ENCODE measurements at places on chromosomes 12 and 14.
A peak's percentile ranks its signal among the peaks of the same experiment; 100 is the strongest.

GRCh38 chr14:105447651-105448640, 26.7 kb upstream of the CRIP2 start:
- no peak for DNase-seq

GRCh38 chr14:22837114-22837749, 847 bp downstream of the MMP14 start:
- DNase-seq: no peak

DNA sequence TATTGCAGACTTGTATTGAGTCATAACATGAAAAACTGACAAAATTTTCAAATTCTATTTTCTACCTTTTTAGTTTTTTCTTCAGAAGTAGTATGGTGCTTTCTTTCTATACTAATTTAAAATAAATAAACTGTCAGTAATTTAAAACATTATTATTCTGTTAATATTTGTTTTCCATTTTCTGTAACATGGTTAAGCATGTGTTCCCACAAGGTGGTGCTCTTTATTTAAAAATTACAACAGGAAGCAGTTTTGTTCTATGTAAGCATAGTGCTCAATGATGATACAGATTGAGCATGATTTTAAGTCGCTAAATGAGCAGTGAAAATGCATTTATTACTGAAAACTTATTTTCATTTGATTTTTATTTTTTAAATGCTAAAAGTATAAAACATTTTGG, 114.6 kb downstream of the PPFIA2 start:
- DNase-seq: no peak

DNA sequence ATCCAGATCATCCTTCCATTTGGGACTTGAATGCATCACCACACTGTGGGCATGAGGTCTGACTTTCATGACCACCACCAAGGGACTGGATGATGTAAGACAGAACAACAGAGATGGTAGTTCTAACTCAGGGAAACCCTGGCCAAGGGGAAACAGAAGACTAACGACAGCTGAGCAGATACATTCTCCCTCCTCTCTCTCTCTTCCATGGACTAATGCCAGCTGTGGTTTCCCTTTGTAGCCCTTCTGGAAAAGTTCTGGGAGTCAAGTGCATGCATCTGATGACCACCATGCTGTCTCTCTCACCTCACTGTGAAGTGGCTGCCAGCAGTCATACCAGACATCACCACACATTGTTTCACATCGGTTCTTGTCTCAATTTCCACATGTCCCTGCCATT, 3.4 kb downstream of the TAS2R30 start:
- no peak for DNase-seq

- no peak for DNase-seq
These were observed 287.4 kb downstream of the SYT1 start for GRCh38 chr12:79151956-79152355.

DNA sequence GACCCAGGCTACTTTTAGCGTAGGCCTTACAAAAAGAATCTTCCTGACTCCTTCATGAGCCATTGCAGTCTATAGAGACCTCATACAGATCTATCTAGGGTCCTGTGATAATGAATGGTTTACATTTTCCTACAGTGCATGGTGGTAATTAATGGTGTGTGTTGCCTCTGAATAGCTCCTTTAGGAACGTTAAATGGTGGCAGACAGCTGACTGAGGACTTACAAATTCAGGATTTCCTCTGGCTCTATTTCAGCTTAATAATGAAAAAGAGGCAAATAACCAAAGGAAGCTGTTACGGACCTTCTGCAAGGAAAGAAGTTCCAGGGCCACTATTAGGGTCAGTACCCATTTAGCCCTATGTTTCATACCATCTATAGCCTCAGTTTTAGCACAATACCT, 5.1 kb downstream of the IKBIP start:
- no peak for DNase-seq

GRCh38 chr14:28242895-28243294, 523.7 kb upstream of the FOXG1 start:
- DNase-seq: no peak

GRCh38 chr12:54479421-54479820, 6.0 kb upstream of the GTSF1 start:
- DNase-seq: no peak

DNA sequence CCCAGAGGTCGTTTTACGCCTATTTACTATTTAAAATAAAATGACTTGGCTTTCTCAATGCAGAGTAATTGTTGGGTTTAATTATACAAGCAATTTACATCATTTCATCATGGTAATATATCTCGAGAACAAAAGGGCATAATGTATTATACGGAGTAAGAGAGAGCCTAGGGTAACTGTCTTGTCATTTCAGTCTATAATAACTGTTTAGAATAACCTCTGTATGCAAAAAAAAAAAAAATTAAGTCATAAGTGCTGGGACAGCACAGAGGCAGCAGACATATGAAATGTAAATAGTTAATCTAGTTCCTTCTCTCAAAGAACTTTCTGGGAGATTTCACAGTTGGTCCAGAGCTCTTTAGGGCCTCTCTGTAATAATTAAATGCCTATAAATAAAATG, 284.9 kb downstream of the TMTC2 start:
- no peak for DNase-seq

DNA sequence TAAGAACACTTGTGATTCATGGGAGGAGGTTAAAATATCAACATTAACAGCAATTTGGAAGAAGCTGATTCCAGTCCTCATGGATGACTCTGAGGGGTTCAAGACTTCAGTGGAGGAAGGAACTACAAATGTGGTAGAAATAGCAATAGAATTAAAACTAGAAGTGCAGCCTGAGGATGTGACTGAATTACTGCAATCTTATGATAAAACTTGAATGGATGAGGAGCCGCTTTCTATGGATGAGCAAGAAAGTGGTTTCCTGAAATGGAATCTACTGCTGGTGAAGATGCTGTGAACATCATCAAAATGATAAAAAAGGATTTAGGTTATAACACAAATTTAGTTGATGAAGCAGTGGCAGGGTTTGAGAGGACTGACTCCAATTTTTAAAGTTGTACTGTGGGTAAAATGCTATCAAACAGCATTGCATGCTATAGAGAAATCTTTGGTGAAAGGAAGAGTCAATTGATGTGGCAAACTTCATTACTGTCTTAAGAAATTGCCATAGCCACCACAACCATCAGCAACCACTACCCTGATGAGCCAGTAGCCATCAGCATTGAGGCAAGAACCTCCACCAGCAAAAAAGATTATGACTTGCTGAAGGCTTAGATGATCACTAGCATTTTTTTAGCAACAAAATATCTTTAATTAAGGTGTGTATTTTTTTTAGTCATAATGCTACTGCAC, 25.9 kb upstream of the MTERF2 start:
- no peak for DNase-seq

GRCh38 chr12:64737539-64737938, 21.7 kb downstream of the GNS start:
- no peak for DNase-seq

DNA sequence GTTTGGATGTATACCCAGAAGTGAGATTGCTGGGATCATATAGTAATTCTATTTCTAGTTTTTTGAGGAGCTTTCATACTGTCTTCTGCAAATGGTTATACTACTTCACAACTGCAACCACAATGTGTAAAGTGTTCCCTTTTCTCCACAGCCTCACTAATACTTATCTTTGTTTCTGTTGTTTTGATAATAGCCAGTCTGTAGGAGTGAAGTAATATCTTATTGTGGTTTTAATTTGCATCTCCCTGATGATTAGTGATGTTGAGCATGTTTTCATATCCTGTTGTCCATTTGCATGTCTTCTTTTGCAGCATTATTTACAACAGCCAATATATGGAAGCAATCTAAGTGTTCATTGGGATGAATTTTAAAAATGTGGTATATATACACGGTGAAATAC, 29.9 kb downstream of the GABARAPL1 start:
- DNase-seq: no peak

DNA sequence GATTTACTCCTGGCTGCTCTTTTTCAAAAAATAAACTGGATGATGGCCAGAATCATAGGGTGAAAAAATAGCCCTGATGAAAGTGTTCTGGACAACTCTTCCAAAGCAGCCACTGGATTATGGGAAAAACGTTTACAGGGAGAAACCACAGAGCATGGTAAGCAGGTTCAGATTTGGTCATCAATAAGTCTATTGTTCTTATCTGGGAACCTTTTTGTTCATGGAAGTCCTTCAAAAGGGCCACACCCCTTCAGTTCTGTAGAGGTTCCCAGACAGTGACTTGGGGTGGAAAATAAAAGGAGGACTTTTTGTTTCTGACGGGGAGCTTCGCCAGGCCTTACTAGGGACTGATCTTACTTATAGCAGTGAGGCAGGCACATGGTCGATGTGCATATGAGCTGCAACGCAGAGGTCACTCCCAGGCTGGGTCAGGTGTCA, 117.4 kb upstream of the SLC38A2 start:
- DNase-seq: no peak

- DNase-seq: no peak
These were observed 205.3 kb upstream of the SFSWAP start for GRCh38 chr12:131505561-131505960.

GRCh38 chr14:23173031-23173430, 10.4 kb downstream of the SLC7A8 start:
- DNase-seq: no peak

GRCh38 chr12:104473374-104473983, 16.7 kb downstream of the CHST11 start:
- no peak for DNase-seq

DNA sequence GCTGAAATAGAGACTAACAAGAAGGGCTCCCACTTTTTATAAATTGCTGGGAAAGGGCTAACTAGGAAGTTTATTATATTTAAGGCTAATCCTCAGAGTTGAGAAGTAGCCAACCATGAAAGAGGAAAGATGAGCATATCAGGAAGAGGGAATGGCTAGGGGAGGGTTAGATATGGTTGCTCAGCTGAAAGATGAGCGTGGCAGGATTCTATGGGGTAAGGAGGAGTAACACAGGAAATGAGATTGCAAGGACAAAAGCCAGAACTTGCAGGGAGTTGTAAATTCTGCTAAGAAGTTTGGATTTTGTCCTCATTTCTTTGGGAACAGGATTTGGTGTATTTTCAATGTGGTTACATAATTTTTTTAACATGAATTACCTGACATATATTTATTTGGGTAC, 127.4 kb upstream of the ATP2B1 start:
- DNase-seq: no peak

- no peak for DNase-seq
These were observed 85.2 kb upstream of the PRMT8 start for GRCh38 chr12:3405821-3406220.

DNA sequence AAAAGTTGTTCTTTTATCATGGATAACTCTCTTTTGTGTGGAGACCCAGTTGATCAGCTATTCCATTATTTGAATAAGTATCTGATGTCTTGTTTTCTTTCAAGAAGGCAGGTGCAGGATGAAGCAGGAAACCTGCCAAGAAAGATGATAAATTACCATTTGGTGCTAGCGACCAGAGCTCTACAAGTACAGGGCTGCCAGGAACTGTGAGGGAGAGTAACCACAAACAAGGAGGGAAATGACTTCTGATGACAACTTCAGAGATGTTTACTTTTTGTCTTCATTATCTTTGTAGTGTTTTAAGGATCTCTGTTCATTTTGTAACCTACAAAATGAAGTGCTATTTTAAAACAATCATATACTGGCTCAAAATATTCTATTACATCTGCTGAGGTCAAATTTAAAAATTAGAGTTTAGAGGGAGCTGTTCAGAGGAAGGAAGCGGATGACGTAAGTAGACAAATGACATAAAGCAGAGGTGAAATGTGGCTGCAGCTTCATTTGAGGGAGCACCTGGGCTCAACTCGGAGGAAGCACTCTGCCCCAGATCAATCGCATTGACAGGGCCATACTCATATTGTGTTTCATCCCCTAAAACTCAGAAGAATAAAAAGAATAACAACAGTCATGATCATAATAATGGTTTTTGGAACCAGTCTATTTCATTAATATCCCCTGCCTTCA, 226.8 kb downstream of the C12orf42 start:
- DNase-seq: no peak

GRCh38 chr12:103368167-103368566, 127.6 kb downstream of the C12orf42 start:
- DNase-seq: no peak

GRCh38 chr14:104665657-104666522, 23.5 kb upstream of the INF2 start:
- DNase-seq: peak; percentile 37

- no peak for DNase-seq
These were observed 396.2 kb downstream of the CCDC91 start for GRCh38 chr12:28586481-28586880.

- no peak for DNase-seq
These were observed 33.5 kb downstream of the SLC6A12 start for GRCh38 chr12:180445-180844.

DNA sequence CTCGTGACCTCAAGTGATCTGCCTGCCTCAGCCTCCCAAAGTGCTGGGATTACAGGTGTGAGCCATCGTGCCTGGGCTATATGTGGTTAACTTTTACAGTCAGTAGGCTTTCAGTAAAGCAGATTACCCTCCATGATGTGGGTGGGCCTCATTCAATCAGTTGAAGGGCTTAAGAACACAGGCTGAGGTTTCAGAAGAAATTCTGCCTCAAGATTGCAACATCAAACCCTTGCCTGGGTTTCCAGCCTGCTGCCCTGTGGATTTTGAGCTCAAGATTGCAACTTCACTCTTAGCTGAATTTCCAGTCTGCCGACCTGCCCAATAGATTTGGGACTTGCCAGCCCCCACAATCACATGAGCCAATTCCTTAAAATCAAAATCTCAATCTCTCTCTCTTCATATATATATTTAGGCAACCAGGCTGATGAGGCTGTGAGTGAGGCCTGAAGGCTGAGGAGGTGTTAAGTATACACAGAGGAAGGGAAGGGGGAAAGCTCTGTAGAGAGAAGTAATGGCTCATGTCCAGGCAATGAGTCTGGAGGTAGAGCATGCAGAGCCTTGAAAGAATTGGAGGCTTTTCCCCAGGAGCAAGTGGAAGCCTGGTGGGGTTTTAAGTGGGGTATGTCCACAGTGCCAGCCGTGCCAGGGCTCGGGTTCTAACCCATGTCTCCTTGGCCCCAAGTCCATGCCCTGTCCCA, 33.3 kb upstream of the ACTN1 start:
- no peak for DNase-seq

- DNase-seq: peak; percentile 63
These were observed 11.7 kb upstream of the FBXL14 start for GRCh38 chr12:1606021-1606622.

DNA sequence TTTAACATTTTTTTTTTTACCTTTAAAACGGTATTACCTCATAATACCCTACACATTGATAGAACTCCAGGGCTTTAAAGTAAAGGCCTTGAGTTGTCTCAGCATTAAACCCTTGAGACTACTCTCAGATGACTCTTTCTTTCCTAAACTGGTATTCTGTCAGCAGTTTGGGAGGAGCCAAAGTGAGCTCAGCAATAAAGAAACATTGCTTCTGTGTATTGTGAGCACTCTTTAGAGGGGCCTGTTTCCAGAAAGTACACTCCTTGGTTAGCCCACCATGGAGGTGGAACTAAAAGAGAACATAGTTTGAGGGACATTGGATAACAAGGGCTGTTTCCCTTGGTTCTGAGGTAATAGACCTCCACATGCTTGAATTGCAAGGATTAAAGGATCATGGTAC, 20.4 kb downstream of the MAP3K12 start:
- DNase-seq: no peak

DNA sequence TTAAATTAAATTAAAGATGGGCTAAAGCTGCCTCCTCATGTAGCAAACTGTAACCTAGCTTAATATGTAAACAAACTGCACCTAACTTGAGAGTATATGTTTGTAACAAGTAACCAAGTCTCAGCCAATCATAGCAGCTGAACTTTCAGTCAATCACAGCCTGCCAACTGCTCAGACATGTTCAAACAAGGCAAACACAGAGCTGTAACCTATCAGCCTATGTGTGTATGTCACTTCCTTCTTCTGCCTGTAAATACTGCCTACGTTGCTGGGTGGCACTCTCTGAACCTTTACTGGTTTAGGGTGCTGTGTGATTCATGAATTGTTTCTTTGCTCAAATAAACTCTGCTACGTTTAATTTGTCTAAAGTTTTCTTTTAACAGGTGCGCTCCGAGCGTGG, 2.9 kb downstream of the SERPINA6 start:
- no peak for DNase-seq
